ENCODE measurements at places on chromosomes 1 and 21.

DNA sequence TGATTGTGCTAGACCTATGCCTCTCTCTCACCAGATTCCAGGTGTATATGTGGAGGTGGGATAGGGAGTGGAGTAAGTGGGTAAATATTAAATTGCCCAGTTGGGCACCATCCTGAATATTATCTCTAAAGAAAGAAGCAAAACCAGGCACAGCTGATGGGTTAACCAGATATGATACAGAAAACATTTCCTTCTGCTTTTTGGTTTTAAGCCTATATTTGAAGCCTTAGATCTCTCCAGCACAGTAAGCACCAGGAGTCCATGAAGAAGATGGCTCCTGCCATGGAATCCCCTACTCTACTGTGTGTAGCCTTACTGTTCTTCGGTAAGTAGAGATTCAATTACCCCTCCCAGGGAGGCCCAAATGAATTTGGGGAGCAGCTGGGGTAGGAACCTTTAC, at the start of gene FCER1A:
FCER1A (plus strand) TSS at position 242 of the 400 bp plus-strand sequence; CDS start at position 271, 29 bp downstream.
- no peak for DNase-seq

DNA sequence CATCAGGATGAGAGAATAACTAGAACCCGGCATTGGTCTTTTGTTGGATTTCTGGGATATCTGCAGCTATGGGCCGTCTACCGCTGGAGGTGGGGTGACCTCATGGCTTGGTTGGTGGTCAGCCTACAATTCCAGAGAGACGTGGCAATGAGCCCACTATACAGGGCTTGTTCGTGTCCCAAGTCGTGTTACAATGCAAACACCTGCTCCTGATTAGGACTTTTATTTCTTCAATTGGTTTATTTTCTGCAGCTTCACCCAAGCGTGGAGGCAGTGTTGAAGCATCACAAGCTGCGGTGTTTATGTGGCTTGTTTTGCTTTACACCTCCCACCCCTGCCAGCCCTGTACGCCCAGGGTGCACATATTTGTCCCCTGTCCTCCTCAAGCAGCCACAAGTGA, 211.7 kb upstream of the TMEM51 start:
- DNase-seq = no peak

DNA sequence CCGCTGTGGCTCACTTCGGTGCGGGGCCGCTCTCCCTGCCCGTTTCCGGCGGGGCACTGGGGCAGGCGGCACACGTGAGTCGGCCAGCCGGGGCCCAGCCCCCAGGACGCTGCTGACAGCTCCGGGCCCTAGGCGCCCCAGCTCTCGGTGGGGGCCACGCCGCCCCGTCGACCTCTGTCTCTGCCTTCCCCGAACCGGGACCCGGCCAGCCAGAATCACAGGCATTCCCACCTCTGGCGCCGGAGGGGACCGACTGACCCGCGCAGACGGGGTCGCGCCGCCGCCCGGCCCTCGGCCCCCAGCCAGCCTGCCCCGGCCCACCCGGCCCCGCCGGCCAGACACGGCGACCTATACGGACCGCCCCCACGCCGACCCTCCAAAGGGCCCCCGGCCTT, 755 bp downstream of the SCMH1 start:
- no peak for DNase-seq

DNA sequence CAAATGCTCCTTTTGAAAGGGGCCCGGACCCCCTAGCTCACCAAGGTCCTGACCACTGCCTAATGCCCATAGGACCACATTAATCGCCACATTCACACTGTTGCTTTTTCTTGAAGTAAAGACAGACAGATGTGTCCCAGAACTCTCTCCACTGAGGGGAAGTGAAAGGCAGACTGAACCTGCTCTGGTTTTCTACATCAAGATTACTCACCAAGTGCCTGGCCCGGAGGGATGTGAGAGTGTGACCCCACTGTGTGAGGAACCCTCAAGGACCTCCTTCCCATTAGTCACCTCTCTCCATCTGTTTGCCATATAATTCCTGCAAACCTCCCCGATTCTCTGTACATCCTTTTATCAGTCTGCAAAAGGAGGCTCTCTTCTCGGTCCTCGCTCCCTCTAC, 381.5 kb downstream of the OMA1 start:
- no peak for DNase-seq

DNA sequence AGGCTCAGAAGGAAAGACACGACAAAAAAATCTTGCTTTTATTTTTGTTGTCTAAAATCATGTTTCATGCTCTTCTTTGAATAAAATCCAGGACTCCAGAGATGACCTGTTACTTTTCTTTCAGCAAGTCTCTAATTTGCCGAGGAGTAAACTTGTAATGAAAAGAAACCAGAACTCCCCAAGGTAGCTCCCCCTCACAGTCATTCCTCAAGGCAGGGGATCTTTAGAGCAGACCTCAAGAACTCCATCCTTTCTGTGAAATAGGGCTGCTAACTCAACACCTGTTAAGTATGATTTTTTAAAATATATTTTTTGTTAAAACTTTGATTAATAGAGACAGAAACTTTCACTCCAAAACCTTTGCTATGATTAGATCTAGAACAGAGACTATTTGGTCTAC, 82.7 kb upstream of the ABCD3 start:
- no peak for DNase-seq

DNA sequence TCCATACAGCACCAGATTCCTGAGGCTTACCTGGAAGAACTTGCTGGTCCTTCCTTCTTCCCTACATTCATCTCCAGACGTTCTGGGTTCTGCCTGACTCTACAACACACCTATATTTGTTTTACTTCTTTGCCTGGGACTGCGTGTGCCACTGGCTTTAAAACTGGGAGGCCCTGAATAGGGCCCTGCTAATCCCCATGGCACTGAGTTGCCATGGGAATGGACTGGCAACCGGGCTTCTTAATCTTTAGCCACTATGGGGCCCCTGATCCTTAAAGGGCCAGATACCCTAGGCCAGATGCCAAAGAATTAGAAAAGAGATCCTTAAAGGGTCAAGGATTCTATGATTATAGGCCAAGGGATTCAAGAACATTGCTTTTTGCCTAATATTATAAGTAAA, 24.4 kb upstream of the CADM3 start:
- DNase-seq = no peak

DNA sequence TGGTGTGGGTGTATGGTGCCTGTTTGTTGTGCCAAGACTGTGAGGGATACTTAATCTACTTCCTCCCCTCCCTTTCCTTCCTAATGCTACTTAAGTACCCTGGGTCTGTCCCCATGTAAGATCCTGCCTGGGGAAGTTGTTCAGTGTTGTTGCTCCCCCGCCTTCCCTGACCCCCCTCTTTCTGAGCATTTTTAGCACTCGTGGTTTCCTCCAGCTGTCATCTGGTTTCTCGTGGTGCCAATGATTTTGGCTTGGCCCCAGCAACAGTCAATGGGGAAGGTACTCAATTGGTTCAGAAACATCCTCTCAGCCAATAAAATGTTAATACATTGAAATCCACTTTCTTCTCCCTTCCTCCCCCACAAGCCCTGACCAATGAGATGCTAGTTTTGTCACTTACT, 8.0 kb upstream of the B4GALT3 start:
- DNase-seq = no peak

- DNase-seq = no peak
Observed at GRCh38 chr1:190688096-190688495, 210.4 kb upstream of the BRINP3 start.

- no peak for DNase-seq
Observed at GRCh38 chr1:208332774-208333126, 88.6 kb upstream of the PLXNA2 start.

DNA sequence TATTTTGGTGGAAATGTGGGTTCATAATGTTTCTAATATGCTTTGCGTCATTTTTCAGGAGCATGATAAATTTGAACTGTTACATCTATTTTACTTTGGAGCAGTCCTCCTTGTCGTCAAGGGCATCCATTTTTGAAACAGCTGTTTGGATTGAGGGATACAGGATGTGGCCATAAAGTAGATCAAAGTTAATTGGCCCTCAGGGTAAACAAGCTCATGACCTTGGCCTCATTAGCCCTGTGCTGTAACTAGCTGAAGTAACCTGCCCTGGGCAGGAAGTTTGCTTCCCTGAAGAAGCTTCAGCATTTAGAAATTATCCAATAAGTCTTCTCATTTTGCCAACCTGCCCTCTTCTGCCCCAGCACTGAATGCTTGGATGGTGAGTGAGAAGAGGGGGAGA, 24.8 kb upstream of the RGL1 start:
- no peak for DNase-seq

DNA sequence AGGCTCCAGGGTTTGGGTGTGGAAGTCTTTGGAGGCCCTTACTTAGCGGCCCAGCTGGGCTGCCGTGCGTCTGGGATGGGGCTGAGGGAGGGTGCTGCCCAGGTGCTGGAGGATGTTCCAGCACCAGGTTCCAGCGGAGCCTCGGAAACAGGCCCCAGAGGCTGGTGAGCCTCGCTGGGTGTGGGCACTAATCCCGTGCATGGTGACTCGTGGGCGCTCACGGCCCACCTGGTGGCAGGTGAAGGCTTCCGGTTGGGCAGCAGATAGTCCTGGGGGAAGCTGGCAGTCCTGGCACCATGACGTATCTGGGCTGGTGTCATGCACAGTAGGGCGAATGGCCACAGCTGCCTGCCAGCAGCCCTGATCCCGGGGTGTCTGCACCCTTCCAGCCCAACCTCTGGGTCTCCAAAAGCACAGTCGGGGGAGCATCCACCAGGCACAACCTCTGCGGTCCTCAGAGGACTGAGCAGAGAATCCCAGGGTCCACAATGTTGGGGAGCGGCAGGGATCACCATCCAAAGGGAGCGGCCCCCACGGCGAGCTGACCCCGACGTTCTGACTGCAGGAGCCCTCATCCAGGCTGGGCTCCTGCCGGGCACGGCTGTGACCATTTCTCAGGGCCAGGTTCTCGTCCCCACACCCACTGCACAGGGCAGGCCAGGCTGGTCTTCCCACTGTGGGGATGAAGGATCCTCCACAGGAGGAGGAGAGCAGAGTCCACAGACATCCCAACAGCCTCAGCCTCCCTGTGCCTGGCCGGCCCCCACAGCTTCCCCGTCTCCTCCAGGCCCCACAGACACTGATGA, 25.3 kb downstream of the FTCD start:
- no peak for DNase-seq

GRCh38 chr1:179313004-179313403, 19.4 kb downstream of the SOAT1 start:
- DNase-seq = no peak

DNA sequence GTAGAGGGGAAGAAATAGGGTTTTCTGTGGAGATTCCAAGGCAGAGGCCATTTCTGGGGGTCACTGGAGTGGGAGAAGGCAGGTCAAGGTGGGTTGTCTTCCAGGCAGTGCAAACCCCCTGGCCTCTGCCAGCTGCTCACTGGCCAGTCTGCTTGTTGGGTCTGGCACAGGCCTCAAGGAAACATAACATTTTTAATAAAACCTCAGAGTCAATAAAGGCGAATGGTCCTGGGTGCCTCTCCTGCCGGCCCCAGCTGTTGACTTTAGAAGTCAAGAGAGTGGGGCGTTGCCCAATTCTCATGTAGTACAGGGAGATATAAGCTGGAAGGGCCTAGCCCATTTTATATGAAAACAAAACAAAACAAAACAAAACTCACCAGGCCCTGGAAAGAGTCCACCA, 36.6 kb downstream of the RUNX3 start:
- DNase-seq = no peak

DNA sequence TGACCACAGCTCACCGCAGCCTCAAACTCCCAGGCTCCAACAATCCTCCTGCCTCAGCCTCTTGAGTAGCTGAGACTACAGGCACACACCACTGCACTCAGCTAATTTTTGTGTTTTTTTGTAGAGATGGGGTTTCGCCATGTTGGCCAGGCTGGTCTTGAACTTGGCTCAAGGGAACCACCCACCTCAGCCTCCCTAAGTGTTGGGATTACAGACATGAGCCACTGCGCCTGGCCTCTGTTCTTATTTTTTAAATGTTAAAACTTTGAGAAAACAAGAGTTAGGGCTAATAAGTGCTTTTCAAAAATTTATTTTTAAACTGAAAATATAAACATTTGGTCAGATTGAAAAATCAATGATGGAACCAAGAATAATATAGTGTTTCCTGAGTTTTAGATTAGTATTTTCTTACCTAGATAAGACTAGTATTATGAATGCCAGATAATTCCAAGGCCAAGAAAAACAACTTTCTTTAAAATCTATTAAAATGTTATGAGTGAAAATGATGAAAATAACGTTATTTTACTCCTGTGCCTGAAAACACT, 66.2 kb upstream of the S1PR1 start:
- DNase-seq = no peak

DNA sequence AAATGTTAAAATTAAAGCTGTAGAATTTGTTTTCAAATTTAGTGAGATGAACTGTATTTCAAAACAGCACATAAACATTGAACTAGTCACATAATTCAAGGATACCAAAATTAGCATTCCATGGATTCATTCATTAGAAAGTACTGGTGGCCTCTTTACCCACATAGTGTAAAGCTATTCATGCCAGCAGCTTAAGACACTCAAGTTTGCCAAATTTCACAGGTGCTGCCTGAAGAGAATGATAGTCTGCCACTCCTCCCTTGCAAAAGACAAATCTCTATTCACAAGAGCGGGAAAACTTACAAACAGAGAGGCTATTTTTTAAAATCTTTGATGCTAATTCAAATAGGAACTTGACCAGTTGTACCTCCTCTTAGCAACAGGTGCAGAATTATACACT, 337.0 kb downstream of the BRINP3 start:
- no peak for DNase-seq

- no peak for DNase-seq
Observed at GRCh38 chr1:170168265-170168664, 22.5 kb downstream of the NTMT2 start.

GRCh38 chr21:35637431-35637830, 422.9 kb downstream of the SETD4 start:
- no peak for DNase-seq

DNA sequence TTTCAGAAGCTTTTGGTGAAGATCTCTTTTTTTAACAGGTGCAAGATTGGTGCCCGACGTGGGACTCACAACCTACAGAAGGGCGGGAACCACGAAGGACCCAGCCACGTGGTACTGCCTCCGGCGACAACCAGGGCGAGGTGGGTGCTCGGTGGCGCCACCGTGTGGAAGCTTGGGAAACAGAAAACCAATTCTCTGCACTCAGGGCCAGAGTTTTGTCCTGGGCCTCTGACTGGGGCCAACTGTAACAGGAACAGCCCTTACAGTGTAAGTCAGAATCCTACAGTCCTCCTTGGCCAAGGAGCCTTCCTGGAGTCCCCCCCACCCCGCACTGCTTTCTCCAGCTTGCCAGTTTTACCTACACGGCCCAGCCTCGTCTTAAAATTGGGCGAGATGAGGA, 11.6 kb upstream of the S100A7A start:
- no peak for DNase-seq

GRCh38 chr1:108592030-108592759, 32.3 kb downstream of the EEIG2 start:
- no peak for DNase-seq

Data from HS-27A (cell line).